Left renal pelvis (tissue), 4 donors: ENCODE measurements at places on chromosomes 1 and 21.

DNA sequence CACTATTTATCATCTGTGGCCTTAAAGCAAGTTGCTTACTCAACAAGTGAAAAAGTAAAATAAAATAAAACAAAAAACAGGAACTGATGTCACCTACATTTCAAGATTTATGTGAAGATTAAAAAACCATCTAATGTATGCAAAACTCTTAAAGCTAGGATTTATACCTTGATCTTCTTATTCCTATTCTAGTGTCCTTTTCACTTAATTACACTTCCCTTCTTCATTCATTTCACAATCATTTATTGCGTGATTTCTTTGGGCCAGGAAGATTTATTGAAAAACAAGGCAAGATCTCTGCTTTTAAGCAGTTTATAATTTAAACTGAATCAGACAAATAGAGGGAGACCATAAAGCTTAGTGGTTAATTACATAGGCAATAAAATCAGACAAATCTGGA is 18.6 kb downstream of the PTGER3 start:
- DNase-seq = no peak

DNA sequence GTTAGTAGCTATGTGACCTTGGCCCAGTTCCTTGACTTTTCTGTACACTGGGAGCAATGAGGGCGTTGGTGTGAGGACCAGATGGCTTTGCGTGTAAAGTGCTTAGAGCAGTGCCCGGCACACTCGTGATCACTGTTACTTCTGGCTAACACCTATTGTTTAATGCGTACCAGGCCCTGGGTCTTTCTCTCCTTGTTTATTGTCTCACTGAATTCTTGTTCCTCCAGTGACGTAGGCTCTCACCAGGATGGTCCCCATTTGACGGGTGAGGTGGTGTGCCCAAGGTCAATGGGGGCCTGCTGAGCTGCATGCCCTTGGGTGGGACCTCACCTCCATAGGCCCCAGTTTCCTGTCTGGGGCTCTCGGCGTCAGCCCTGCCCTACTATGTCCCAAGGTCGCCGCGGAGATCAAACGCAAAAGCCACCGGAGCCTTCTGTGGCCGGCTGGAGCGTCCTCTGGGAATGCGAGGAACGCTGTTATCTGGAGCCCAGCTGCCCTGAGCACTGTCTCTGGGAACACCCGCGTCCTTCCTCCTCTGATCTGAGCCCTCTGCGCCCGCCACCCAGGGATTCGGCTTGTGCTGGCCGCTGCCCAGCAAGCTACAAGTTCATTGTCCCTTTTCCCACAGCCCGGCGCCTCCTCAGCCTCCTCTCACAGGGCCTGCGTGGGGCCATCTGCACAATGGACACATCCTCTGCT is 28.9 kb downstream of the ALPL start:
- no peak for DNase-seq

- DNase-seq = no peak
Measured at GRCh38 chr1:201585093-201585483, 46.2 kb downstream of the NAV1 start.

DNA sequence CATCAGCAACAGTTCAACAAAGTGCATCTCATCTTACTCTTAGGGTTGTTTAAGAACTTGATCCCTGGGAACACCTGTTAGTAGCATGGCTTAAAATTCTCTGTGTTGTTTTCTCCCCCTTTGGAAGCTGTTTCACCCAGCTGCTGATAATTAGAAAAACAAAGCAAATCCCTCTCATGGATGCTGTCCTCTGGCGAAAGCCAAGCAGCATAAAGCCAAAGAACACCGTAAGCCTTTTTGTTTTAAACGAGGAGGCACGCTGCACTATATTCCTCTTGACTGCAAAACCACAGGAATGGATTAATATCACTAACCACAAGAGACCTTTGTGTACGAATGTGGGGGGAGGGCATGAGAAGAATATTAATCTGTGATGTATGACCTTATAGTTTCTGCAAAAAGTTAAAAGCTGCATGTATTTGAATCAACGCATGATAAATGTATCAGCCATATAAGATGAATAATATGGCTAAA is 923.2 kb downstream of the LTN1 start:
- no peak for DNase-seq

DNA sequence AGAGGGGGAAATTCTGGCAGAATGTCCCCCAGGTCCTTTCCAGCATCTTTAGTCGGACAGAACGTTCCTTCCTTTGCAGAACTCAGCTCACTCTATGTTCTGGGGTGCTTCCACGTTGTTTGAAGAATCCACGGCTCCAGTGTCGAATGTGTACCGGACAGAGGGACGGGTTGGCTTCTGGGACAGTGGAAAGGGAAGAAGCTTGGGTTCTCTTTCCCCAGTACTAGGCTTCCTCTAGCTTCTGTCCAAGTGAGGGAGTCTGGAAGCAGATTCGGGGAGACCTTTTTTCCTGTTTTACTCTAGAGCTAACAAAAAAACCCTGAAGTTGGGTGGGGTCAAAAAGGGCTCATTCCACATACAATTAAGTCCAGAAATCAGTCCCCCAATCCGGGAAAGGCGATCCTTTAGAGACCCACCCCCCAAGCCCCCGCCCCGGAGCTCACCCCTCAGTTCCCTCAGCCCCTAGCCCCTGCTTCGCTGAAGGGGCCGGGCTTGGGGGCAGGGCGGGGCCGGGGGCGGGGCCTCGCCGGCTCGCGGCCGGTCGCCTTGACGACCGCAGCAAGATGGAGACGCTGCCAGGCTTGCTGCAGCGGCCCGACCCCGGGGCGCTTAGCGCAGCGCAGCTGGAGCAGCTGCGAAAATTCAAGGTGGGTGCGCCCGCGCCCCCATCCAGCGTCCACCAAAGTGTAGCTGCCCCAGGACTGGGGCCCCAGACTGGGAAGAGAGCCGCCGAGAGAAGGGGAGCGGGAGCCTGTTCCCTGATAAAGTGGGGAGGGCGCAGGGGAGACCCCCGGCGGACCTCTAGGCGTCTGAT is at the start of gene RIIAD1:
RIIAD1 (plus strand) TSS at position 549 of the 814 bp plus-strand sequence; CDS start at position 564, 15 bp downstream.
- DNase-seq = no peak

DNA sequence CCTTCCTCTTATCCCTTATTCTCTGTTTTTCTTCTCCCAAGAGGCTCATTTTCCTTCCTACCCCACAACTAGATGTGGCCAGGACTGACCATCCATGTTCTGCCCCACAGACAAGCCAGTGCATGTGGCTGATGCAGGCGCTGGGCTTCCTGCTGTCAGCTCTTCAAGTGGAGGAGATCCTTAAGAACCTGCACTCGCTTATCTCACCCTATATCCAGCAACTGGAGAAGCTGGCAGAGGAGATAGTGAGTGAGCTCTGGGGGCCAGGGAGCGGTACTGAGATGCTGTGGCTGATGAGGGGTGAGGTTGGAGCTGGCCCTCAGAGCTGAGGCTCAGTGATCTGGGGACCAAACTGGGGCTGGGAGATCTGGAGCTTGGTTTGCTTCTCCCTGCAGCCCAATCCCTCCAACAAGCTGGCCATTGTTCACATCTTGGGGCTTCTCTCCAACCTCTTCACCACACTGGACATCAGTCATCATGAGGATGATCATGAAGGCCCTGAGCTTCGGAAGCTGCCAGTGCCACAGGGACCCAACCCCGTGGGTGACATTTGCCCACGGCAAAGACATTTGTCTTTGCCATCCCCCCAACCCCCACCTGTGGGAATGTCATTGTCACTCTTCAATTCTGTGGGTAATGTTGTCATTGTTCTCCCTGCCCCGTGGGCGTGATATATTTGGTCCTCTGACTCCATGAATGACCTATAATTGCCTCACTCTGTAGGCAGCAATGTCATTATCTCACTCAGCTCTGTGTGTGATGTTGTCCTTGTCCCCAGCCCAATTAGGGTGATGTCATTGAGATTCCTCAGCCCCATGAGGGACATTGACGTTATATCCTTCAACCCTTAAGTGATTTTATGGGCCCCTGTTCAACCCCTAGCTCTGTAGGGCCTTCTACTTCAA is 11.2 kb upstream of the DPH2 start:
- DNase-seq = no peak

DNA sequence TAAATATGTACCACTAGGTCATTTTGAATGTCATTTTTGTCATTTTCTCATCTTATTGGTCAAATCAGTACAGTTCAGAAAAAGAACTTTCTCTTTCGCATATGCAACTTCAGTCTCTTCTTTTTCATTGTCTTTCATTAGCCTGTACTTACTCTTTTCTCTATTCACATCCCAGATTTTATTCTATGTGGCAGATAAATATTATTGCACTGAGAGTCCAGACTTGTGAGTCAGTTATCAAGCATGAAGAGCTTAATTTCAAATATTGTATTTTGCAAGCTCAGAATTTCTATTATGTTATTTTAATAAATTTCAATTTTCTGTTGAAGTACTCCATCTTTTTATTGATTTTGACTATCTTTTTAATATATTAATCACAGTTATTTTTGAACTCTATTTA is 105.2 kb upstream of the PALMD start:
- no peak for DNase-seq

GRCh38 chr1:224683936-224684335 is 67.8 kb downstream of the CNIH3 start:
- no peak for DNase-seq

- DNase-seq = no peak
Measured at GRCh38 chr21:41008974-41009373, 159.0 kb upstream of the BACE2 start.

DNA sequence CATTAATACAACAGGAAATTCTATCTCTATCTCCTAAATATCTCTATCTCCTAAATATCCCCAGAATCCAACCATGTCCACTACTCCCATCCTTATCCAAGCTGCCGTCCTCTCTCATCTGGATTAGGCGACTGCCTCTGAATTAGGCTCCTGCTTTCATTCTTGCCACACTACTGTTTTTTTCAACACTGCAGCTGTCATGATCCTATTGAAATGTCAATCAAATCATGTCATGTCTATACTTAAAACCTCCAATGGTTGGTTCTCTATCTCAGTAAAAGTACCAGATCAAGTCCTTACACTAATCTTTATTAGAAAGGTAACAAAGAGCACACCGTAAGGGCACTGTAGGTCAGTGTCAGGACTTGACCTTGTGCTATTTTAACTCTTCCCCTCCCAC is 82.0 kb upstream of the NFIA start:
- DNase-seq = no peak

GRCh38 chr1:31576743-31577455 is 584 bp downstream of the TINAGL1 start:
- no peak for DNase-seq

- no peak for DNase-seq
Measured at GRCh38 chr1:7127322-7128075, 342.2 kb downstream of the CAMTA1 start.

GRCh38 chr1:204821476-204821875 is 49.2 kb upstream of the NFASC start:
- no peak for DNase-seq

DNA sequence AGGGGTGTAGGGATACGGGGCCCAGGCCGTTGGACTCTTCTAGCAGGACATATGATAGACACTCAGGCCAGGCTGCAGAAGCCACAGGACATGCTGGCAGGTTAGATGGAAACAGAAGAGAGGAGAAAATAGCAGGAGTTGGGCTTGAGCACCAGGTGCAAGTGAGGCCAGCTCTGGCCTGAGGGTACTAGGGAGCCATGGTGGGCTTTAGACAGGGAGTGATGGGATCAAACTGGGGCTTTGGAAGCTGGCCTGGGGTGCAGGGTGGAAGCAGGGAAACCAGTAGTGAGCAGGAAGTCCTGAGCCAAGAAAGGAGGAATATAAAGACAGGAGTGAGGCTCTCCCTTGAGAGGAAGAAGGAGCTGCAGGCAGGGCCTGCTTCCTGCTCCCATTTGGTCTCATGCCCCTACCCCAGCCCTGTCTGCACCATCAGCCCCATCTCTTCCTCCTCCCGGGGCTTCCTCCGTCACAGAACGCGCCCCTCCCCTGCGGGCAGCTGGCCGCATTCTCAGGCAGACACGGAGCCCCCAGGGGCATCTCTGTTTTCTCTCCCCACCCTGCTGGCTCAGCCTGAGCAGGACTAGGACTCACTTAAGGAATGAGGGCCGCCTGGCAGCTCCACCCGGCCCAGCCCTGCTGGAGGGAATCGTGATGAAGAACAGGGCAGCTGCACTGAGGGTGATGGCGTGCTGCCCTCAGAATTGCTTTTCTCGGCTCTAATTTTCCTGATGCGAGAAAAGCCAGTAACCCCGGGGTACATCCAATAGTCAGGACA is 165.5 kb upstream of the TMEM51 start:
- no peak for DNase-seq

GRCh38 chr21:14581902-14582457 is 35.9 kb upstream of the SAMSN1 start:
- no peak for DNase-seq

- no peak for DNase-seq
Measured at GRCh38 chr1:230407351-230407750, 18.8 kb downstream of the PGBD5 start.

GRCh38 chr1:211378844-211379243 is 52.2 kb downstream of the TRAF5 start:
- DNase-seq = no peak

GRCh38 chr21:31961704-31962103 is 88.9 kb downstream of the HUNK start:
- DNase-seq = no peak

DNA sequence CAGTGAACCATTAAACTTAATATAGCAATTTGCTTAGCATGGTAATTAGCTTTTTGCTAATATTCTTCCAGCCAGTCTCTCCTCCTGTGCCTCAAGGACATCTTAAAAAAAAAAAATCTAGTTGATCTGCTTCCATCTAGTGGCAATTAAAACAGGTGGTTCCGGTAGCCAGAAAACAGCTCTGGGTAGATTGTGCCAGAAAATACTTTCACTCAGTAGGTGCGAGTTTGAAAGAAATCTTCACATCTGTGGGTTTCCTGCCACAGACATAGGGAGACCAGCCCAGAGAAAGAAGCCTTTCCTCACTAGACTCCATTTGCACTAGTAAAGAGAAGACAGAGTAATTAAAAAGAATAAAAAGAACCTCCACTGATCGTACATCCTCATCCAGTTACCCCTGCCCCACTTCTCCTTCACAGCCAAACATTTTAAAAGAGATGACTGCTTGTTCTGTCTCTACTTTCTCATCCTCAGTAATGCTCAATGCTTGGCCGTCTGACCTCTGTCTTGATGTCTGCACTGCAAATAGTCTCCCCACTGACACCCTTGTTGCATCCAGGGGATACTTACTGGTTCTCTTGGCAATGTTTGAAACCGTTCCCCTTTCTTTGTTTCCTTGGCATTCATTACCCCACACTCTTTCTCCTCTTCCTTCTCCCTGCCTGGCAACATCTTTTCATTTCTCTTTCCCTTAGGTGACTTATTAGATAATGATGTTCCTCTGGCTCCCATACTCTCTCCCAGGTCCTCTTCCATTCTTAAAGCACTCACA is 16.9 kb downstream of the SELL start:
- no peak for DNase-seq
